BJ (cell line): ENCODE measurements at places on chromosomes 7 and 10. TPM values are rescaled to one million over a fixed set of nuclear protein-coding genes. Genes with fewer than 3 reads are reported as not detected.

Gene FMC1
- 9.9 and 12.1 TPM in 2 replicates for polyA plus RNA-seq

DNA sequence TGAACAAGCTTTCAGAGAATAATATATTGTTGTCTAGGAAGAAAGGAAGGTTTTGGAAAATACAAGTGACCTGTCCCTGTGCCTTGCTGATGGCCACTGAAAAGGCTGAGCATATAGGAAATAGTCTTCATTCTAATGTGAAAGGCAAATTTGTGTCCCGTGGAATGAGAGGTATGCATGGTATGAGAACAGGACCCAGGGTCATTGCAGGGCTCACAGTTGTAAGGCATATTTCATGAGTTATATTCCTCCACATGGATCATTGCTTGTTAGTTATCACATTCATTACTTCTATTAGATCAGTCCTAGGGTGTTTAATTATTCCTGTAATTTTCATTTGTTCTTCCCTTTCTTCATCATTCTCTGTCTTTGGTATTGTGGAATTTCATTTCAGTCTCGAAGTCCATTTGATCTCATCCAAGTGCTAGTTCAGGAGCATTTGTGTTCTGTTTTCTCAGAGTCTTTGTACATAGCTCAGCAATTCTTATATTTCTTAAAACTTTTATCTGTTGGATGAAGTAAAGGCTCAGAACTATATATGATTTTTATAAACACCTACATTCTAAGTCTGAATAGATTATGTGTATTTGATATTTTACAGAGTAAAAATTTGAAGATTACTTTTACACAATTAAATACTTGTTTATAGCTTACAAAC, 39.4 kb upstream of the ARHGAP21 start:
- peak; percentile 11 for DNase-seq

DNA sequence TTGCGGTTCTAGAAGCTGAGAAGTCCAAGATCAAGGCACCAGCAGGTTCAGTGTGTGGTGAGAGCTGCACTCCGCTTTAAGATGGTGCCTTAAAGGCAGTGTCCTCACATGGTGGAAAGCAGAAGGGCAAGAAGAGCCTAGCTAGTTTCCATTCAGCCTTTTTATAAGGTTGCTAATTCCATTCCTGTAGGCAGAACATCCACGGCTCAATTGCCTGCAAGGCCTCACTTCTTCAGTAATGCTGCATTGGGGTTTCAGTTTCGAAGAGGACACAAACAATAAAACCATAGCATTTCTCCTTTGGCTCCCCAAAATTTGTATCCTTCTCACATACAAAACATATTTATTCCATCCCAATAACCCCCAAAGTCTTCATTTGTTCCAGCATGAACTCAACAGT, 109.5 kb upstream of the KCND2 start:
- no peak for DNase-seq

GRCh38 chr10:3090388-3090787, 23.0 kb downstream of the PFKP start:
- no peak for DNase-seq

DNA sequence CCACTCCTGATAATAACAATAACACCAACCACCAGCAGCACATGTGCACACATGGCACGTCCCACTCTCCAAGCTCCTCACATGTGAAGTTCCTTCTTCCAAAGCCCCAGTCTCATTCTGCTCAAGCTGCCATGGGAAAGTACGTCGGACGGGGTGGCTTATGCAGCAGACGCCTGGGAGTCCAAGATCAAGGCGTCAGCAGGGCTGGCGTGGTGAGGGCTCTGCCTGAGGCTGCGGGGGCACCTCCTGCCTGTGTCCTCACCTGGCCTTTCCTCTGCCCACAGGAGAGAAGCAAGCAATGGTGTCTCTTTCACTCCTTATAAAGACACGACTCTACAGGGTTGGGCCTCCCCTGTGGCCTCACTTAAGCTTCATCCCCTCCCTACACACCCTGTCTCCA, 68.8 kb upstream of the INSIG1 start:
- DNase-seq = no peak
